GM23338 (cell line): ENCODE measurements at places on chromosomes 16 and 17. TPM values are rescaled to one million over a fixed set of nuclear protein-coding genes. Genes with fewer than 3 reads are reported as not detected.
A peak's percentile ranks its signal among the peaks of the same experiment; 100 is the strongest.

DNA sequence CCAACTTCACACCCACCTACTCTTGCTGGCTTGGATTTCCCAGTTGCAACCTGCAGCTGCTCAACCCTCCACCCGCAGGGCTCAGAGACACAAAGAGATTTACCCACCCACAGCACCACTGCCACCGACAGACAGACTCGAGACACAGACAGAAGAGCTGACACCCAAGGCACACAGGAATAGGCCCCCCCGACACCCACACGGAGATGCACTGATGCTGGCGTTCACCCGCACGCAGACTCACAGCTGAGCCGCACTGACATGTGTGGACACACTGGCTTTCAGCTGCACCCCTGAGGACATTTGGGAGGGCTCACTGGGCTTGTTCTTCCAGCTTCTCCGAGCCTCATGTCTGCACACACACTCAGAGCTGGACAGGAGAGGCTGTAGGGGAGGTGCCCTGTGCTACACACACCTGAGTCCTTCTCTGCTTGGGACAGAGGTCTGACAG lies 8.2 kb downstream of the STX1B start:
- DNase-seq = no peak

- DNase-seq = no peak
Observed at GRCh38 chr16:56986361-56986760, 3.0 kb upstream of the NLRC5 start.

- no peak for DNase-seq
Observed at GRCh38 chr16:77439106-77439505, 4.3 kb upstream of the ADAMTS18 start.

DNA sequence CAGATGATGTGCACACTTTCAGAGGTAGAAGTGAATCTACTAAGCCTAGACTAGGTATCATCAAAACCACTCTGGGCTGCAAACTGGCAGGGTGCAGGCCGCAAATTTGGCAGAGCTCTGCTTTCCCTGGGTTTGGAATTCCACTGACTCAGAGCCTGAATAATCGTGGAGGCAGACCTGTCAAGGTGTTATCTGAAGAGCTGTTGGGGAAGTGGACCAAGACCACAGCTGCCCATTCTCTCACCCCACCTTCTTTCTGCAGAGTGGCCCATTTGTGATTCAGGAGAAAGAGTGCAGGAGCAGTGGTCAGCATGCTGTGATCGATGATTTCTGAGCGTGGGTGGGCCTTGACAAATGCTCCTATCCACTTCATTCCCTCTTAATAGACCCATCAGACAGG lies 45.8 kb upstream of the CBLN1 start:
- DNase-seq = no peak

- no peak for DNase-seq
Observed at GRCh38 chr17:13862346-13862745, 207.0 kb upstream of the COX10 start.

- DNase-seq = no peak
Observed at GRCh38 chr17:47831934-47832327, 461 bp downstream of the LRRC46 start.

DNA sequence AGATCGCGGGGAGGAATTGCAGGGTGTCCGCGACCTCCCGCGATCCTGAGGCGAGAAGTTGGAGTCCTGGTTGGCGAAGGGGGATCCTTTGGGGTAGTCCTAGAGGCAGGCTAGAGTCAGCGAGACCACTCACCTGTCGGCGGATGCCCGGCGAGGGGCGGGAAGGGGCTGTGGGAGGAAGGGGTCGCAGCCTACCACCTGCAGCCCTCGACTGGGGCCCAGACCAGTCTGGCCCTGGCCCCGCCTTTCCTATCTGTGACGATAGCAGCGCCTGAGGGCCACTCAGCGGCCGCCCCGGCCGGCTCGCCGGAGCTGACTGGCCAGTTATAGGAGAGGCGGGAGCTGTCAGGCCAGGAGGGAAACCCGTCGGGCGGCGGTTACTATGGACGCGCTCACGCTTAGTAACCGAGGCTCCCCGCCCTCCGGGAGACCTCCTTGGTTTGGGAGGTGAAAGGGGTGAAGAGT lies at the start of gene TEKT3:
TEKT3 (minus strand) TSS at position 213 of the 465 bp plus-strand sequence. CDS start 10,012 bp downstream, outside the sequence.
- DNase-seq = peak; percentile 97

GRCh38 chr16:86602521-86602920 lies 24.2 kb downstream of the FOXL1 start:
- no peak for DNase-seq

DNA sequence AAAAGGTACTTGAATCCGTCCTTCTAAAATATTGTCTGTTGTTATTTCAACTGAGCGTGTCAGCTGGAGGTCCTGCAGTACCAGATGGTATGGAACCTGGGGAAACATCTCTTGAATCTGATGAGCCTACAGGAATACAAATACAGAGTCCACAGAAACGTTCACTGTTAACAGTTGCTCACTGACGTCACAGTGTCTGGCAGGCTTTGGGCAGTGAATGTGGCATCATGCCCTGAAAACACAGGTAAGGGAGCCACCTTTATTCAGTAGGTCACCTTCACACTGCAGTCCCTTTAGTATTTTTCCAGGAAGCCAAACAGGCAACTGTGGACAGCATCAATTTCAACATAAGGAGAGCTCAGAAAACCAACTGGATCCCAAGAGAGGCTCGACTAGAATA lies 56.1 kb downstream of the AMFR start:
- DNase-seq = no peak

- DNase-seq = peak; percentile 96
Observed at GRCh38 chr16:73036074-73036826, 11.7 kb downstream of the ZFHX3 start.

GRCh38 chr16:17342031-17342430 lies 128.7 kb downstream of the XYLT1 start:
- DNase-seq = no peak

DNA sequence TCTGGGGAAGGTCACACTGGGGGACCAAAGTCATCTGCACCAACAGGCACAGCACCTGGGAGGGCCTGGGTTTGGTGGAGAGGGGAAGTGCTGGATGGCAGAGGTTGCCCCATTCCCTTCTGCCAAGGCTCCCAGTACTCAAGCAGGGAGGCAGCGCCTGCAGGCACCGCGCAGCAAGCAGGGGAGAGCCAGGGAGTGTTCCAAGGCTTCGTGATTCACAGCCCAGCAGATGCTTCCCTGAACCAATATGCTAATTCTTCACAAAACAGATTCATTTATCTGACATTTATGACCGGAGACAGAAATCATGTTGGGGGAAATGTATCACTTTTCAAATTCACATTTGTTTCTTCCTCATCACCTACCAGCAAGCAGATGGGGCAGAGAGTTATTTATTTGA lies 13.4 kb upstream of the CDH5 start:
- no peak for DNase-seq

DNA sequence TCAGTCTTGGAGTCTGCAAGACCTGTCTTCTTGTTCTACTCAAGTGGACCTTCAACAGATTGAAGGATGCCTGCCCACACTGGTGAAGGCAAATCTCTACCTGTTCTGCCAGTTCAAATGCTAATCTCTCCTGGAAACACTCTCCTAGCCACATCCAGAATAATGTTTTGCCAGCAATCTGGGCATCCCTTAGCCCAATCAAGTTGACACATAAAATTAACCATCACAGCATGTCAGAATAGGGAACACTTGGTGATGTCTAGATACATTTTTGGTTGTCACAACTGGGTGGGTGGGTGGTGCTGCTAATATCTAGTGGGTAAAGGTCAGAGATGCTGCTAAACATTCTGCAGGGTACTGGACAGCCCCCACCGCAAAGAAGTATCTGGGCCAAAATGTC lies 744.9 kb upstream of the SOX9 start:
- DNase-seq = no peak

The TLE7 gene
- total RNA-seq = 2.5 and 4.2 TPM in 2 replicates

The ATP2A3 gene
- total RNA-seq = 32.6 and 35.2 TPM in 2 replicates

The ST3GAL2 gene
- total RNA-seq = 36.8 and 39.8 TPM in 2 replicates

The KRTAP9-9 gene
- total RNA-seq = not detected in 2 replicates
